ENCODE measurements at places on chromosomes 4 and X.

GRCh38 chr4:90306810-90307209 lies 179.6 kb downstream of the CCSER1 start:
- no peak for DNase-seq

DNA sequence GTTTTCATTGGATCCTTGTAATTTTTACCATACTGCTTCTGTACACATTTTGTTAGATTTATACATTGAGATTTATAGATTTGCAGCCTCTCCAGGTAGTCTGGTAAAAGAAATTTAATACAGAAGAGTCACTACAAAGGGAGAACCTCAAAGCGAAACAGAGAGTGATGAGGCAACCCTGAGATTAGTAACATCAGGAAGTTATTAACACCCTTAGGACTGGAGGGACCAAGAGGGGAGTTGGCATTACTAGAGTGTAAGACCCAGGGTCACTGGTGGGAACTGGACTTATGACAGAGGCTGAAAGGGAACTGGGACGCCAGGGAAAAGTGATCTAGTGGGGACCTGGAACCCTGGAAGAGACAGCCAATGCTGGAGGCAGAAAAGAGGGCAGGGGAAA lies 20.6 kb upstream of the MAML3 start:
- no peak for DNase-seq

DNA sequence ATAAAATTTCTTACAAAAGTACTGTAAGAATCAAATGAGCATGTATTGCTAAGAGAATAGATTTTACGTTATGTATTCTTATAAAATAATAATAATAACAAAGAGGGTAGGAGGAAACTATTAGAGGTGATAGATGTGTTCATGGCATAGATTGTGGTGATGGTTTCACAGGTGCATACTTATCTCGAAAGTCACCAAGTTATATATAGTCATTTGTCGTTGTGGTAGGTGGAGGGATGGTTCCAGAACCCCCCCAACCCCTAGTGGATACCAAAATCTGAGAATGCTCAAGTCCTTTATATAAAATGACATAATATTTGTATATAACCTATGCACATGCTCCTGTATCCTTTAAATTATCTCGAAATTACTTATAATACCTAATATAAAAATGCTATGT lies 36.7 kb upstream of the H2AZ1 start:
- no peak for DNase-seq

DNA sequence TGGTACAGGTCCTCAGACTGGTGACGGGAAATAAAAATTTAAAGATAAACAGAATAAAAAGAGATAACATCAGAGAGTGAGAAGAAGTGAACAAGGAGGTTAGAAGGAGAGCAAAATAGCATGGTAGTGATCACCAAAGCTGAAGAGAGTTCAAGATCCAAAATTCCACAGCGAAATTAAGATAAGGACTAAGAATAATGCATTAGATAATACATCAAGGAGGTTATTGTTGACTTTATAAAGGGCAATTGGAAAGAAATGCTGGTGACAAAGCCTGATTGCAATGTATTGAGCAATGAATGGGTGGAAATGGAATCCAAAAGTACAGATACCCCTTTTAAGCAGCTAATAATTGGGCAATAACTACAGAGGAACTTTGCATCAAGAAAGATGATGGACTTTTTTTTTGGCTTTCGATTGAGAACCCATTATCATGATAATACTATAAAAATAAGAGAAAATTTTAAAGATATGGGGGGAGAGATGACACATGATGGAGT lies 101.6 kb upstream of the MAP9 start:
- no peak for DNase-seq

GRCh38 chr4:81355136-81355535 lies 116.6 kb downstream of the RASGEF1B start:
- DNase-seq = no peak

DNA sequence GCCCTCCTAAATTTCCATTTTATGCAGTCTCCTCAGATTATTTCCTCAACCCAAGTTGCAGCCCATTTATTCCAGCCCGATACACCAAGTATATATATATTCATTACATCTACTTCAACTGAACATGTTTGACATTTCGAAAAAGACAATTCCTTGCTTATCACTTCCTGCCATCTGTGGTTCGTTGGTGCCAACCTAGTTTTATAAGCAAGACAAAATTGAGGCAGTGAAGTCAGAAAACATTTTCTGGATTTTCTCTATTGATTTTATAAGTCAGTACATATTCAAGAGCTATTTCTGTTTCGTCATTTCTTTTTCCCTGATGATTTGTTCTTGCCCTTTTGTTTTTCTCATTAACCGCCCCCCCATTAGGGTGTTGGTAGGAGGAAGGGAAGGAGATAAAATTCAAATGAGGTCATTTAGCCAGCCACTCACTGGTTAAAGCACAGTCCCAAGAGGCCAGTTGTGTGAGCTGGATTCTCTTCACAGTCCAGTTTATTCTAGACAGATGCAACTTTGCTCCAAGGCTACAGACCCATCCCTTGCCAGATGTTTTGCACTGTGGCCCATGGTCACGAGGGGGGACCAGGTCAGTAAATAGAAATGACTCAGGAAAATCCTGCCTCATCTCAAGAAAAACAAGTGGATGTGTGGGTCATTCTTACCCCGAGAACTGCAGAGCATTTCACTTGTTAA lies 20.3 kb upstream of the VEGFD start:
- DNase-seq = no peak

- no peak for DNase-seq
Measured at GRCh38 chr4:26081795-26082498, 167.9 kb downstream of the SMIM20 start.

DNA sequence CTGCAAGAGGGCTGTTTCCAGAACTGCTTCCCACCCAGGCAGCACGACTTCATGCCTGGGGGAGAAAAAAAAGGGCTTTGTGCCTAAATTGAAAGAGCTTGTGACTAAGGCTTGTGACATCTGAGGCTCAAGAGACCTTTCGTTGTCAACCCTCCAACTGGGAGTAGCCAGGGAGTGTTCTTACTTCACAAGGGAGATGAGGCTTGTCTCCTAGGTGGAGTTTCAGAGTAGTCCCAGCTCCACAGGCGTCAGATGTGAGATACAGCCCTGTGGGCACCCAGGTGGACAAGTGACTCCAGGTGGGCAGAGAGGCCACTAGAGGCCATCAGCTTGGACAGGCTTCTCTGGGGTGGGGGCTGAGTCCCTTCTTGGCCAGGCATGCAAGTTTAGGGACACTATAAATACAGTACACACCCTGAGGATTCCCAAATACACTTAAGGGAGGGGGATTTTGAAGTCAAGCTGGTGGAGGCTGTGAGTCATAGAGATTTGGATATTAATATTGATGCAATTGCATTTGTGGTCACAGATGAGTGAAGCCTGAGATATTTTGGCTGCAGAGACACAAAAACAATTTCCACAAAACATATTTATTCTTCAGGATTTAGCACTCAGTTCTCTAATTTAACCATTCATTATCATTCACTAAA lies 40.1 kb upstream of the SETD7 start:
- no peak for DNase-seq

GRCh38 chr4:15295421-15296162 lies 132.2 kb upstream of the C1QTNF7 start:
- DNase-seq = no peak

DNA sequence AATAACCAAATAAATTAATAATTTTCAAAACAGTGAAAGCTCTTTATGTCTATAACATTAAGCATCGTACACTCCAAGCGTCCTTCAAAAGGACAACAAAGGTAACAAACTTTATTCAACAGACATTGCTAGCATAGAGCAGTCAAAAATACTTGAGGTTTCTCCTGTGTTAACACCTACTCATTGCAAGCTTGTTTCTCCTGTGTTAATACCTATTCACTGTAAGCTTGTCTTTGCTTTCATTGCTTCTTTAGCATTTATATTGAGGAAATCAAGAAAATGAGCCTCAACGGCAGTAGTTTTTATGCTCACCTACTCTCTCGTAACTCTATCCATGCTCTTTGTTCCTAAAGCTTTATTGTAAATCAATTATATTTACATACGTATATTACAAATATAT lies 3.5 kb downstream of the SPOCK3 start:
- DNase-seq = no peak

DNA sequence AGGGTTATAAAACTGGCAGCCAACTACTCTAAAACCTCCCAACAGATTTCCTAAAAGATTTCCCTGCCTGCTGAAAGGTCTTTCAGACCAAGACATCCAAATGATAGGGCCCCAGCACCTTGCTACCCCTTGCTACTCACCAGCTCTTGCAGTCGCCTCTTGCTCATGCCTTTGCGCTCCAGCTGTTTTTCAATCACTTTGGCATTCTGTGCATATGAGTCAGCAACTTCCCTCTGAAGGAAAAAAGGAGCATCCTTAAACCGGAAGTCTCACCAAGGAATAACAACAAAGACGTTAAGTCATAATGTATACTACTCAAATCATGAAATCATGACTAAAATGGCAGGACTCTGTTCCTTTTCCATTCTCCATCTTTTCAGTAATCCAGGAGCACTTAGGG lies 24.0 kb downstream of the STEEP1 start:
- DNase-seq = no peak

DNA sequence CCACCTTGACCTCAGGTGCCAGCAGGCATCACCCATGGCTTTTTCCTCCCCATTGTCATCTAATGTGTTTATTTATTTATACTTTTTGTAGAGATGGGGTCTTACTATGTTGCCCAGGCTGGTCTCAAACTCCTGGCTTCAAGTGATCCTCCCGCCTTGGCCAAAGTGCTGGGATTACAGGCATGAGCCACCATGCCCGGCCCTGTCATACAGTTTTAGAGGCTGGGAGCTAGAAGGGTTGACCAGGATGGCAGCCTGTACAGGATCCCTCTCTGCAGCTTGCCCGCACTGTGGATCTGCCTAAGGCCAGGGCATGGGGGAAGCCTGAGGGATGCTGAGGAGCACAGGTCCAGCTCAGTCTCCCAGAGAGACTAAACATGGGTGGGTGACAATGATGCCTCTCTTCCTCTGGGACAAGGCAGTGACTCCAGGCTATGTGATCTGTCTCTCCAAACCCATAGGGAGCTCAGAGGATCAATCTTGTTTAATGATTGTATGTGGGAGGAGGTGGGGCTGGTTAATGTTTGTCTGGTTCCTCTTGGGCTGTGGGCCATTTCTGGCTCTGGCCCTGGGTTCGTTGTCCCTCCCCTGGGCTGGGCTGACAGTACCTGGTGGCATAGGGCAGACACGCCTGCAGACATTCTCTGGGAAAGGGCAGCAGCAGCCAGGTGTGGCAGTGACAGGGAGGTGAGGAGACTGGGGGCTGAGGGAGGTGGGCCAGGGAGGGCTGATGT lies 8.3 kb upstream of the GJB1 start:
- DNase-seq = no peak

DNA sequence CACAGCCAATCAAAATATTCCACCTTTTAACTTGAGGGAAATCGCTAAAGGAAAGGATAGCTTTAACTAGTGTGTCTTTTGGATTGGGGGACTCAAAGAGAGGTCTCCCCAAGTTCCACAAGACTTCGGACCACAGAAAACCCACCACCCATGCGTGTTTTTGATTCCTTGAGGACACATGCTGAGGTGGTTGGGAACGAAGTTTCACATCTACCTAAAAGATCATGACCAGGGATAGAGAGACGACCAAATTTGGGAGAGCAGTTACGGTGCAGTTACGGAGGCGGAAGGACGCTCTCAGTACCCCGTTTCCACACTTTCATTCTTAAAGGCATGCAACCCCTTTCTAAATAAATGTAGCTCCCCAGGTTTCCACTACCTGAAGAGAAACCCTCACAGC lies 1.1 kb downstream of the PCYT1B start:
- DNase-seq = no peak

- DNase-seq = no peak
Measured at GRCh38 chrX:40209951-40210617, 112.3 kb upstream of the BCOR start.

DNA sequence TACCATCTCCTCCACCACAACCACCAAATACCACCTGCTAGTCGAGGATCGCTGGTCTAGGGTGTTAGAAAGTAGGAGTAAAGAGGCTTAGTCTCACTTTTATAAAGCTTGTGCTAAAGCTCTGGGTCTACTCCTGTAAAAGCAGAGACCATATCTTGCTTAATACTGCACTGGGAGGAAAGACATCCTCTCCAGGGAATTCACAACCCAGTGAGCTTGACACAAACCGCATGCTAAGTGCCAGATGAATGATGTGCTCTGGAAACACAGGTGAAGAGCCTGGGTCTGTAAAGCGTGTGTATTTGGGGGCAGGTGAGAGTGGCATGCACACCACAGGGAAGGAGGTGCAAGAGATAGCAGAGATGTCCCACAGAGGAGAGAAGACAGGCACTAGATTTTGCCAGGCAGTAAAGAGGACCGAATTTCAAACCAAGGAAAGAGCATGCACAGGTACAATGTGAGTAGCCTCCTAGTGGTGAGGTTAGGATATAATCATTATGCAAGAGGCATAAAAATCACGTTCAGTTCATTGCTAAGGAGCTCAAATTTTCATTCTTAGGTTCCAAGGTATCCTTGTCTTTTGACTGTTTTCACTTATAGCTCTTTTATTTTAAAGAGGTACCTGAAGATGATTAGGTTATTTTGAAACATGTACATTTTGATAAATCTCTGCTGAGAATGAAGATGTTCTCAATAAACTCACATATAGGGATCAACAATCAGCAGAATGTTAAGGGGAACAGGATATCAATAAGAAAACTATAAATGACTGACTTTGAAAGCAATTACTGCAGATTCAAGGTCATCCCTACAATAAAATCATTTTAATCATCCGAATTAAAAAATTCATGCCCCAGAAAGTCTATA lies 20.7 kb downstream of the TAPT1 start:
- DNase-seq = no peak

GRCh38 chr4:149825336-149825735 lies 9.7 kb upstream of the IQCM start:
- no peak for DNase-seq

- DNase-seq = no peak
Measured at GRCh38 chr4:171812333-171812664, 905 bp upstream of the GALNTL6 start.

DNA sequence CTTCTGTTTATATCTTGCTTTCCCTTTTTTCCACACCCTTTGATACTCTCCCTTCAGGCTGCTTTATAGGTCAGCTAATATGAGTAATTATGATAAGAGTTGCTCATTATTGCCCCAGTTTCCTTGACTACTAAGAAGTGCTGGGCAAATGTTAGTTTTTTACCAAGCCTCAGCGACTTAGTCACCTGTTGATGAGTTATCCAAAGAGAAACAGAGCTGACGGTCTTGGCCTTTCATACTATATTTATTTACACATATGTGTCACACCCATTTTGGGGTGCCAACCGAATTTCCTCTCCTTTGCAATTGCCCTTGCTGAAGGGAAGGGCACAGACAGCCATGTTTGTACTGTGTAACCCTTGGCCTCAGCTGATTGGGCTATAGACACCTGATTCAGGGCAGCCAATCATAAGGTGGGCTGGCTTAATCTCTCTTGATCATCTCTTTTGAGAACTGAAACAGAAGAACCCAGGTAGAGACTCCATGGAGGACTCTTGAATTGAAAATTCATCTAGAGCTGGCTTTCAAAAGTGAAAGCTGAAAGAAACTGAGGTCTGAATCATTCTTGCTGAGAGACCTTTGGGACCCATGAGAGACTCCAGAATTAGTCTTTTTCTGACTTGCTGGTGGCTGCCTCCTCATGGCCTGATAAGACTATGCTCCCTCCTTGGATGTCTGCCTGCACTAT lies 111.7 kb upstream of the RPS6KA3 start:
- DNase-seq = no peak

GRCh38 chrX:104112326-104112951 lies at the start of gene ZCCHC18:
Gene ZCCHC18 (plus strand): TSS chrX:104112523. CDS start chrX:104114112, 1,589 bp downstream.
- DNase-seq = peak; percentile 14

GRCh38 chr4:15375667-15376066 lies 52.2 kb upstream of the C1QTNF7 start:
- no peak for DNase-seq

Measured in activated T-cell treated with anti-CD3 and anti-CD28 coated beads, Interleukin-2, amount 50 U/mL, for 4 hours (primary cell).